ENCODE measurements at places on chromosomes 13 and 19. TPM values are rescaled to one million over a fixed set of nuclear protein-coding genes. Genes with fewer than 3 reads are reported as not detected.

DNA sequence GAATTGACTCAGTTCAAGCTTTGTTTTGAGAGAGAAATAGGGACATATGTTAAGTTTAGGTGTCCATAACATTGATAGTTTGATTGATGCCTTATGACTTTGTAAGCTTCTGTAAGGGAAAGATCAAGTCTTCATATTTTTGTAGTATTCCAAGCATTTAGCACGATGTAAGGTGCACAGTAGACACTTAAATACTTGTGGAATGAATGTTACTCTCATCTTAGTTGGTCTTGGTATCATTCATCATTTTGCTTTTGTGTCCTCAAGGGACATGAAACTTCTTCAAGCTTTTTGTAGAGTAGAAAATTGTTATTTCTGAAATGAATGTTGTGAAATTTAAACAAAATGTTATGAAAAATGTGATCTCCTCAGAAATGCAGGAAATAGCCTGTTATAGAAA is 10.1 kb downstream of the TDRD3 start:
- DNase-seq: no peak

The RNASEH2B gene
- 30.1 TPM for total RNA-seq

The IGFL2 gene
- not detected for total RNA-seq

DNA sequence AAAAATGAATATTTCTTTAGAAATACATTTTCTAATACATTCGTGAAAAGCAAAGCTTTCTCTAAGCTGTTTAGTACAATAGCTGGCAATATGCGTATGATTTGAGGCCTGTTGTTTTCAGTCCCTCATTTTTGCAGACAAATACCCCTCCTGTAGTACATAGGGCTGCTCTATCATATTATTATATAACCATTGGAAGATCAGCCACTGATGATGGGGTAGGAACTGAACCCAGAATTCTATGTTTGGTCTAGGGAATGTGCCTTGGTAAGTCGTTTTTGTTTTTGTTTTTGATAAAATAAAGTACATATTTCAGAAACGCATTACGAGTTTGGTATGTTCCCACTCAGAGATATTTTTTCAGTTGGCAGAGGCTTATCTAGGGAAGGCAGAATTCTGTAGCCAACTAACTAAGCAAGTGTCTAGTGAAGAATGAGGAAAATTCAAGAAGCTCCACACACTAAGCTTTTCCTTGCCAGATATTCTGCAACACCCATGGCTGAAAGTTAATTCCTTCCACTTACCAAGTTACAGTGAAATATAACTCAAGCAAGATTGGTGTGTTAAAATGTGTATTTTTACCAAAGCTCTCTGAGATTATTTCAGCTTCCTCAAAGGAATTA is 656.9 kb upstream of the MIR17HG start:
- DNase-seq: no peak

DNA sequence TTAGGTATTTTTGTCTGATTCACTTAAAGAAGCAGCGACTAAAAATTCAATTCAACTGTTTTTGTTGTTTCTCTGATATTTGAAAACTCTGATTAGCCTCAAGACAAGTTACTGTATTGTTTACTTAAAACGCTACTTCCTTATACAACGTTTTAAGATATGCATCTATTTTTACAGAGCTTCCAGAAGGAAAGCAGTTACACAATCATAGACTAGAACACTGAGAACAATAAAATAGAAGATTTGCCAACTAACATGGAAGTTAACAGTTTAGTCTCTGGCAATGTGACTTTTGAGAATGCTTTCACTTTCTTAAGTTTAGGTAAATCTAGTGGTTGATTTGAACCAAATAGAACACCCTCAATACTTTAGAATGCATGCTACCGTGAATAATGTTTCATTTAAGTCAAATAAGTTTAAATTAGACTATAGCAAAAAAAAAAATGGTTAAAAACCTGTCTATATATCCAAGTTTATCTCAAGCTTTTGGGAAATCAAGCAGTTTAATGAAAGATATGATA is 614.8 kb downstream of the DACH1 start:
- DNase-seq: no peak

DNA sequence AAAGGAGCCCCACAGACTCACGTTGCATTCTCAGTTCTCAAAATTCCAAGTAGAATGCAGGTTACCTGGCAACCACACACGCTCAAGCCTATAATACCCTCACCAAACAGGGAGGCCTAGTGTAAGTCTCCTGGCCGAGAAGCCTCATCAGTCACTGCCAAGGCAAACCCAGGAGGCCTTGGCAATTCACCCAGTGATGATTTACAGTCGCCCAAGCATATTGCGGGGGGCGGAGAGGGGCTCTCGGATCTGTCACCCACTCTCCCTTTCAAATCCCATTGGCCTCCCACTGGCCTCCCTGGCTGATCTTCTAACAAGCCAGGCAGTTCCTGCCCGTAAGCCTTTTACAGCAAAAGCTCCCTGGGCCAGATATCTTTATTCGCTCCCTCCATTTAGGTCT is 1.1 kb downstream of the AKAP8L start:
- no peak for DNase-seq

GRCh38 chr19:12098040-12098439 is 33.5 kb downstream of the ZNF844 start:
- DNase-seq: no peak

The PABPC3 gene
- total RNA-seq: 0.35 TPM

The ZNF763 gene
- 2.5 TPM for total RNA-seq

DNA sequence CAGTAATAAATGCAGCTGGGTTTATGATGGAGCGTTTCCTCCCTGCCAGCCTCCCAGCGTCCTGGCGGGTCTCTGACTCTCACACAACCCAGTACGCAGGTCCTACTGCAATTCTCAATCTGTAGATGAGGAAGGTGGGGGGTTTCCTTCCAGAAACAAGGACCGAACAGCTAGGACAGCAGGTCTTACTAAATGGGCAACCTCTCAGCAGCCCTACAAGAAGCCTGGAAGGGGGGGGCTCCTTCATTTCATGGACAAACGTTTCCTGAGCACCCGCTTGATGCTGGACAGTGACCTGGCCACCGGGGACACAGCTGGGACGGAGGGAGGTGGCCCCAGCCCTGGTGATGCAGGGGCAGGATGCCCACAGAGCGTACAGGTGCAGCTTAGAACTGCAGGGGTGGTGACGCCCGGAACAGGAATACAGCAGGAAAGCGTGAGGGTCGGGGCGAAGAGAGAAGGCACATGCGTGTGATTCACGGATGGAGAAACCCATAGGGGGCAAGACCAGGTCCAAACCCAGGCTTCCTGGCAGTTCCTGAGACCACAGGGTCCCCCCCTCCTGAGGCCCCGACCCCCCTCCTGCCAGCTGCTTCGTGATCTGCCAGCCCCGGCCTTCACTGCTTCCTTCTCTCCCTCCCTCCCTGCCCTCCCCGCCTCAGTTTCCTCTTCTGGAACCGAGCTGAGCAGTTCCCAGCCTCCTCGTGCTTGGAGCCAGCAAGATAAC is 732 bp upstream of the C2CD4C start:
- DNase-seq: no peak

The KIR2DL1 gene
- not detected for total RNA-seq

The NLRP11 gene
- 0.07 TPM for total RNA-seq

DNA sequence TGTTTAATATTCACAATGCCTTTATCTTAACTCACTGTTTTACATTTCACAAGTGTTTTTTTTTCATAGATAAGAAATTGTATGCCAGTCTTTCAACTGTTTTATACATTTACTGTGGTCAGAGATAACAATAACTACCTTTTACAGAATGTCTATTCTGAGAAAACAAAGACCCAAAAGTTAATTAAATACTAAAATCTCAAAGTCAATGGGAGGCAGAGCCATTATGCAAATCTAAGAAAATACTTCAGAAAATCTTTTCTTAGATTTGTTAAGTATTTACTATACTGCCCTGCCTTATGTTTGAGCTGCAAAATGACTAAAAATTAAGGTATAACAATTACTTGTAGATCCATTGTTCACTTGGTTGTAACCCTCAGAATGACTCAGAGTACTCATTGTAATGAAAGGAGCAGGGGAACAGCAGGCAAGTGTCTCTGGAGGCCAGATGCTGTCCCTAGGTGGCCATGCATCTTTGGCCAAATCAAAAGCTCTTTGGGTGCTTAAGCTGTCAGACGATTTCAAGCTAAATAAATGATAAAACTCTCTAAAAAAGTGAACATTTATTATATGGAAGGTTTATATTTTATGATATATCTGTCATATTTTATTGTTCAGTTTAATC is 770.1 kb upstream of the PCDH20 start:
- no peak for DNase-seq

GRCh38 chr13:108120856-108121255 is 94.5 kb downstream of the LIG4 start:
- DNase-seq: no peak

The NALCN gene
- total RNA-seq: 0.27 TPM

DNA sequence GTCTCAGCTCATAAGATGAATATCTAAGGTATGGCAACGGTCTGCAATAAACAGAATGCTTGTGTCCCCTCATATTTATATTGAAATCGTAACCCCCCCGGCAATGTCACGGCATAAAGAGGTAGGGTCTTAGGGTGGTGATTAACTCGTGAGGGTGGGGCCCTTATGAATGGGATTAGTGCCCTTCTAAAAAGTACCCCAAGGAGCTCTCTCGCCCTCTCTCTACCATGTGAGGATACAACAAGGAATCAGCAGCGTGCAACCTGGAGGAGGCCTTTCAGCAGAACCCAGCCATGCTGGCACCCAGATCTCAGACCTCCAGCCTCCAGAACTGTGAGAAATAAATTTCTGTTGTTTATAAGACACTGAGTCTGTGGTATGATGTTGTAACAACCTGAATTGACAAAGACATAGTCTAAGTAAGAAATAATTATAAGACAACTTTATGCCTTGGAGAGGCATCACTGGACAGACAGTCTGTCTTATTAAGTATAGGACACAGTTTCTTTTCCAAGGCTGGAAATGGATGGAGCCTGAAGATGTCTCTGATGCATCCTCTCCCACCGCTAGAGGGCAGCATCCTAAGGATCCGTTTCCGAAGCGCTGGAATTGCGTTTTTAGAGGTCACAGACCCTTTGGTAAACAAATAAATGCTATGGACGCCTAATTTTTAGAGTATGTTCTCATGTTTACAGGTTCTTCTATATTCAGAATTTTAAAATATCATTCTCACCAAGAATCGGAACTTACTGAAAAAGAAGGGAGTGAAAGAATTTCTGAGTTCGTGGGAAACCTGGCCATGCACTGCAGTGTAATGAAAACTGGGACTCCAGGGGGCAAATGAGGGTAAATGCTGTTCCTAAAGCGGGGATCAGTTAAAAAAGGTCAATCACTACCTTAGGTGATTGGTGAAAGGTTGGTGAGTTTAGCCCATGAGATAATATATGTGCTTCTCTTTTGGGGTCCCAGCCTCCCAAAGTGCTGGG is 13.3 kb upstream of the LEUTX start:
- DNase-seq: peak; percentile 44

DNA sequence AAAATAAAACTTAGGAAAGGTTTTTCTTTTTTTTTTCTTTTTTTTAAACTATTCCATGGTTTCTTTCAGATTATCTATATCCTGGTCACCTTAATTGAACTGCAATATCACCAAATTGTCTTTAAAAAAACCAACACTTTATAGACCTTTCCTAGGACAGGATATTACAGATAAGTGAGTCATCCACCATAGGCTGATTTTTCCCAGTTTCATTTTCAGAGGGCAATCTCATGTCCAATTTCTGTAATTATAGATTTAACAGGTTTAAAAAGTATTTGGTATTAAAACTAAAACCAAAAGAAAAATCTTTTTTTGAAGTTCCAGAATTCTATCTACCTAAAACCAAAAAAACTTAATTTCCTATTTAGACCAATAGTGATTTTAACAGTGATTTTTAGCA is 13.2 kb downstream of the SPART start:
- DNase-seq: no peak

The DDX49 gene
- 31.1 TPM for total RNA-seq

DNA sequence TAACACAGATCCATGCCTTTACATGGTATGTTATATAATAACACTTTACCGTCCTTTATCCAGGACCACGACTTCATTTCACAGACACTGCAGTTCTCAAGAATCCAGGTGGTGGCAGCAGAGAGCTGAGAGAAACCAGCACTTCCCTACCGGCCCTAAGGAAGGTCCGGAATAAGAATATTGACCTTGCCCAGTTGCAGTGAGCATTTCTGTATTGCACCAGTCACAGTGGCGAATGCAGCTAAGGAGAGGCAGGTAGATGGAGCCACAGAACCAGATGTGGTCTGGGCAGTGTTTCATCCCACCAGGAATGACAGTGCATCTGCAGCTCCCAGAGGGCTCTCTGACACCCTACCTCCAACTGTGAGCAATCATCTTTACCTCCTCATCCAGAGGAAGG is 44.6 kb downstream of the ZNF787 start:
- peak; percentile 68 for DNase-seq

DNA sequence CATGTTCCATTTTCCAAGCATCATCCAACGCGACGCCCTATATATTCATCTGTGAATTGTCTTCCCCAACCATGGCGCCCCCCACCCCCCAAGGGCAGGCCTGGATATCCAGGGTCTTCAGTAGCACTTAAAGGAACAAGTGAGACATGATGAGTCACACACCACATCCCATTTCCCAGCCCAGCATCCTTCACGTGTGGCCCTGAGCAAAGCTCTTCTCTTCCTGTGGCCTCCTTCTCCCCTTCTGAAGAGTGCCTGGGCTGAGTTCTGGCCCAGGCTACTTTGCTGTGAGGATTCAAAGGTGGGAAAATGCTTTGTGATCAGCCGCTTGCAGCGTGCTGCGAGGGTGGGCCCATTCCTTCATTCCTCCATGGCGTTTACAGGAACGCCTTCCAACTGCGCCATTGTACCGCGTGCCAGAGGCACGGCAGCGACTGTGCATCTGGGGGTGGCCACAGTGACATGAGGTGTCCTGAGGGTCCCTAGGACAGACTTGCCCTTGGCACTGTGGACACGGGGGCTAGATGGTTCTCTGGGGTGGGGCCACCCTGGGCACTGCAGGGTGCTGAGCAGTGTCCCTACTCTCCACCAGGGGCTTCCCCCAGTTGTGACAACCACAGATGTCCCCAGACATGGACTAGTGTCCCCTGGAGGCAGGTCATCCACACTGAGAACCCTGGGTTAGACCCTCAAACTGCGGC is 11.7 kb downstream of the PLIN4 start:
- DNase-seq: no peak

GRCh38 chr13:21960108-21960507 is 289.2 kb downstream of the FGF9 start:
- no peak for DNase-seq

The ZNF784 gene
- 9.9 TPM for total RNA-seq
